ENCODE measurements at places on chromosomes 5 and 9.

DNA sequence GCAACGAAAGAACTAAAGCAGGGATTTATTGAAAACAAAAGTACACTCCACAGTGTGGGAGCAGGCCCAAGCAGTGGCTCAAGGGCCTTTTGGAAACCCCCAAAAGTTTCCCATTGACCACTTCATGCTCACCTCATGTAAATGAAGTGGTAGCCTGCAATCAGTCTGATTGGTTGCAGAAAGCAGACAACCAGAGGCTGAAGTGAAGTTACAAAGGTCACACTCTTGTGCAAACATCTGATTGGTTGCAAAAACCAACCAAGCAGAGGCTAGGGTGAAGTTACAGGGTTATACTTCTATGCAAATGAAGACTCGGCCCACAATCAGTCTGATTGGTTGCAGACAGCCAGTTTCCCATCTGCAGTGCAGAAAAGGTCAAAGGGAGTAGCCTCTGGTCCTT lies 258.0 kb downstream of the YTHDC2 start:
- DNase-seq = no peak

- no peak for DNase-seq
These were observed 536.6 kb downstream of the RAB3C start for GRCh38 chr5:59119480-59119879.

GRCh38 chr5:143402017-143402552 lies 1.4 kb downstream of the NR3C1 start:
- DNase-seq = no peak

DNA sequence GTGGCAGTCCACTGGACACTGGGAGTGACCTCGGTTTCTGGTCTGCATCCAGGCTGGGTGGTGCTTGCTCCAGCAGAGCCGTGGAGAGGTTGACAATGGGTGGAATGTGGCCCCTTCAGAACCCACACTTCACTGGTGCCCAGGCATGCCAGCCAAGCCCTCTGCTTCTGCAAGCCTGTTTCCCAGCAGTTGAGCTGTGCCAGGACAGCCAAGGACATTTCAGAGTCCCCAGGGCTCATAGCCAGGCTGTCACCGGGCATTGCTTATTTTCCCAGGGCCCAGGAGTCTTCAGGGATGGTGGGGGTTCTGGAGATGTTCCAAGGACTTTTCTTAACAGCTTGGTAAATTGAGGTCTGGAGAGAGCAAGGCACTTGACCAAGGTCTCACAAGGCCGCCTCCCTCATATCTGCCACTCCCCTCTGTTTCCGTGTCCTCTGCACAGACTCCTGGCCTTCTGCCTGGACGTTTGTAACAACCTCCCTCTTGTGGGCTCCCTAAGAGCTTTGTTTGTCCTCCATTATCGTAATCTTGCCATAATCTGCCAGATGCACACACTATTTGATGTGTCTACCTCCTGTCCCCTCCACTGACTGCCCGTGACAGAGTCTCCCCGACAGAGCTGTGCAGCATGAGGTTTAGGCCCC lies 3.8 kb upstream of the NDST1 start:
- DNase-seq = no peak

All from tibial nerve (tissue), 4 donors.